RWPE2 (cell line): ENCODE measurements at places on chromosomes 4 and X.

- peak; percentile 74 for DNase-seq
Measured at GRCh38 chr4:26083987-26084386, 170.0 kb downstream of the SMIM20 start.

DNA sequence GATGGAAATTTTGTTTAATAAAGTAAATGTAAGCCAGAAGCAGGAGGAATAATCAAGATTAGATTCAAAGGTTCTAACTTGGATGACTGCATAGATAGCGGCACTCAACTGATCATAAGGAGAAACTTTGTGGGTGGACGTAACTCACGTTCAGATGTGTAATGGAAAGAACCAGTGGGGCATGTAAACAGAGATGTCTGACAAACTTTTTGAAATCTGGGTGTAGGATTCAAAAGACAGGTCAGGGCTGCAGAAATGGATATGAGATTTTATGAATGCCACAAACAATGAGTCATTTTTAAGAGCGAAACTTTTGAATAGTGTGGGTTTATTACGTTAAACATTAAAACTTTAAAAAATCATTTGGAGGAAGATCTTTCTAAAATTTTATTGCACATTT, 375.6 kb downstream of the GBA3 start:
- DNase-seq: no peak

GRCh38 chr4:81919223-81919622, 447.5 kb upstream of the RASGEF1B start:
- DNase-seq: no peak

GRCh38 chr4:64876021-64876420, 466.8 kb upstream of the TECRL start:
- no peak for DNase-seq

- DNase-seq: no peak
Measured at GRCh38 chr4:76532805-76533204, 97.8 kb downstream of the SHROOM3 start.

GRCh38 chr4:150960818-150961217, 54.3 kb downstream of the LRBA start:
- DNase-seq: no peak

GRCh38 chr4:174880001-174880400, 38.2 kb upstream of the ADAM29 start:
- DNase-seq: no peak

- DNase-seq: no peak
Measured at GRCh38 chrX:15158350-15158735, 111.5 kb downstream of the ASB9 start.

DNA sequence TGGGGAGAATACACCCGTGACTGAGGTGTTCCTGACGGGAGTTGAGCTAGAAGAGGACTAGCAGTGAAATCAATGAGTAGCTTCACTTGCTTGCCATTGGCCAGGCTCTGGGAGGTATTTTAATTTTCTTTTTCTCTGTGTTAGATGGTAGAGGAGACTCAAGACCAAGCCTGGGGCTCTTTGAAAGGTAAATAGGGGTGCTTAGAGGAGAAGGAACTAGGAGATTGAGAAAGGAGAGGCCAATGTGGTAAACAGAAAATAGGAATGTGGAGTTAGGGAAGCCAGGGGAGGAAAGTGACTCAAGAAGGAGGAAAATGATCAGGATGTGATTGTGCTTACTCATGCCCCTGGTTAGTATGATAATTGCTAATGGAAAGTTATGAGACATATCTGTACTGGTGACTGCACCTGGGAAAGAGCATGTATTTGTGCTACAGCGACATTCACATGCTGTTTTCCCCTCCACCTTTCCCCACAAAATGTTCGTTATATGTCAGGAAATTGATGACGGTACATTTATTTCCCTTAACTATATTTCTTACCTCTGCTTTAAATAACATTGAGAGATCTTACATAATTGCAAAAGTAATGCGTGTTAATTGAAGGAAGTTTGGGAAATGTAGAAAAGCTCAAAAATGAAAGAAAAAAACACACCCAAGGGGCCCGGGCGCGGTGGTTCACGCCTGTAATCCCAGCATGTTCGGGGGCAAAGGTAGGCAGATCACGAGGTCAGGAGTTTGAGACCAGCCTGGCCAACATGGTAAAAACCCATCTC, 16.9 kb upstream of the LRBA start:
- no peak for DNase-seq

DNA sequence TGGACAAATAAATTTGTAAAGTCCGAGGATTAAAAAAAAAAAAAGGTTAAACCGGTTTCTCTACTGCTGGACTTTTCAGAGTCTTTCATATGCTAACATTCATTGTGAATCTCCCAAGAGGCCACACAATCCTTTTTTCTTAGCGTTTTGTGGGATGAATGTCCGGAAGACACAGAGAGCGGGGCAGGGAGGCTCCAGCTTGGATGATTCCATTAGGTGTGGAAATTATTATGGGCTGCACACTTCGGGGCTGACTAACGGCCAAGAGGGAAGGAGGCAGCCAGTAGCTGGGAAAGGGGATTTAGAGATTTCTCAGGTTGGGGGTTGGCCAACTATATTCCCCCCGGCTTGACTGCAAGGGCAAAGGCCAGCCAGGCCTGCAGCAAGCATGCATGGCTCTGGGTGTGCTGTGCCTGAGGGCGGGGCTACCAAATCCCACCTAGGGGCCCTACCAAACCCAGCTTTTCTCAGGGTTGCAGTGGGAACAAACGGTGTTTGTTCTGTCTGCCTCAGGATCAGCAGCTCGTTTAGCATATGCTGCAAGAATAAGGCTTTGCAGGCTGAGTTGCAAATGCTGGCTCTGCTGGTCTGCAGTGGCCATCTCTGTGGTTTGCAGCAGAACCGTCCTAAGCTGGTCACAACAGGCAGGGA, 28.6 kb downstream of the NYX start:
- no peak for DNase-seq

DNA sequence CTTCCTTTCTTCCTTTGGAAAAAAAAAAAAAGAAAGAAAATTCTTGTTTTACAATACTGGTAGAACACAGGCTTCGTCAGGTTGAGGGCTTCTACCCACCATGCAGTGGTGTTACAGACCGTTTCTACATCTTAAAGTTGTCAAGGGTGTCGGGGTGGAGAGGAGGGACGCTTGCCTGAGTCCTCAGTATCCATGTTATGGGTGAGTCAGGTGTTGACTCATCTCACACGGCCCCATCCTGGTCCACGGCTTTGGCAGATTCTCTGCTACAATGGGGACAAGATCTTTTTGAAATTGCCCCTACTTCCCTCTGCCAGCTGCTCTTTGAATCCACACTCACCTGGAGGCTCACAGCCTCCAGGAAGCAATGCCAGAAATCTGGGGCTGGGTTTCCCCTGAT, 310.3 kb upstream of the ZFP42 start:
- no peak for DNase-seq

DNA sequence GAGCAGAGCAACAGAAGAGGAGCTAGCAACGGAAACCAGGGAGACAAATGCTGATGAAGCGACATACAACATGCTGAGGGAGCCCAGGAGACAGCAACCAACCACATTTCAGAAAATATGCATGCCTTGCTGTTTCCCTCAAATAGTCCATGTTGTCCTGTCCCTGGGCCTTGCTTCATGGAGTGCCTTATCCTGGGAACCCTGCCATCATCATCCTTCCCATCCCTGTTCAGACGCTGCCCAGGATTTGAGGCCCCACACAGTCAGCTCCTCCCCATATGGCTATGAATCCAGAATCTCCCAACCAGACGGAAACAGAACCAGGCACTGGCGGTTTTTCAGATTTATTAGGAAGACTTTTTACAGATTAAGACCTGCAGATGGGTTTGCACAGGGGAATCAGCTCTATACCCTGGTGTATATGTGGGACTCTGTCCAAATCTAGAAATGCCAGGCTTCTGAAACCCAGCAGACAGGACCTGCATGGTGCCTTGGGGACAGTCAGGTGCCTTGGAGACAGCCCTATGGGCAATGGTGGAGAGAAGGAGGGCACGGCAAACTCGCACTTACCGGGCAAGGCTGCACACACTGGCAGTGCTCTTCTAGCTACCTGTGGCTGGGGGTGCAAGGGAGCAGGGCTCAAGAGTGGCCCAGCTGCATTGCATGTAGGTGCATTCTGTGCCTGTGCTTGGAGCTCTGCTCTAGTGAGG, 199.7 kb upstream of the MAMLD1 start:
- DNase-seq: no peak

DNA sequence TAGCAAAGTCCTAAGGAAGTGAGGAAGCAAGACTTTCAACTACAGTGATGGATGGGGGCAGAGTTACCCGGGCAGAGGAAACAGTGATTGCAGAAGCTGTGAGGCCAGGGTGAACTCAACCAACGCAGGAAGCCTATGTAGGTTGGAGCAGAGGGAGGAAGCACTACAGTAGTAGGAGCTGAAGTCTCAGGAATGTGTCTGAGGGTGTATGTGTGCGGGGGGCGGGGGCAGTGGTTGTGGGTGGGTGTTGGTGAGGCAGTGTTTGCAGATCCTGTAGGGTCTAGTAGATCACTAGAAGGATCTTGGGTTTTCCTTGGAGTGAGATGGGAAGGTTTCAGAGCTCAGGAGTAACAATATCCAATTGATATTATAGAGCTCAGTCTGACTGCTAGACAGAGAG, 9.9 kb upstream of the MID1 start:
- no peak for DNase-seq

DNA sequence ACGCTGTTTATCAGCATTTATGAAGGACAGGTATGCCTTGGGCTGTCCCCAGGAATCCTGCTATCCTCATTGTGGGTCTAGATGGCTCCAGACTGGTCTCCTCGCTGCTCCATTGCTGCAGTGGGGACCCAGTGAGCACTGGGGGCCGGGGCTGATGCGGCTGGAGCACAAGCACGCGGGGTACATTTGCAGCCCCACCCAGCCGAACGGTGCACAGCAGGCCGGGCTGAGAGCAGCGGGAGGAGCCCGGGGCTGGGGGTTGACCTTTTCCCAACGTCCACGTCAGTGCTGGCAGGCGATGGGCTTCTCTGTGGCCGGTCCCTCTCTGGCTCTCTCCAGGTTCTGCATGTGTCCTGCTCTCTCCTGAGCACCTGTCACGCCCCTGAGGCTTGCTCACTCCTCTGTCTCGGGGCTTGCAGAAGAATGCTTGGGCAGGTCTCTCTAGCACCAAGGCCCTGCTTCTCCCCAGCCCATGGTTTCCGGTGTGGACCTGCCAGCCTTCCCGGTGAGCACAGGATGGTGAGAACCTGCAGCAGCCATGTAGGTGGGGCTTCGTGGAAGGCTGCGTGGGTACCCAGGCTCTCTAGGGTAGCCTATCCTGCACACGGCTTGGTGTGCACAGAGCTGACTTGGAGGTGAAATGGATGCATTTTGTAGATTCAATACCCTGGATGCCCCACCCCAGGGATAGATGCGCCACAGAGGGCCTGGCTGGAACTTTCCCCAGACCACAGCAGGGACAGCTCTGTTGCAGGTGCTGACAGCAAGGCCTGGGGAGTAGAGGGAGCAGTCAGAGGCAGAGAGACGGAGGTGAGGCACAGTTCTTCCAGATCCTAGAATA, 89.1 kb upstream of the ADRA2C start:
- DNase-seq: peak; percentile 47

DNA sequence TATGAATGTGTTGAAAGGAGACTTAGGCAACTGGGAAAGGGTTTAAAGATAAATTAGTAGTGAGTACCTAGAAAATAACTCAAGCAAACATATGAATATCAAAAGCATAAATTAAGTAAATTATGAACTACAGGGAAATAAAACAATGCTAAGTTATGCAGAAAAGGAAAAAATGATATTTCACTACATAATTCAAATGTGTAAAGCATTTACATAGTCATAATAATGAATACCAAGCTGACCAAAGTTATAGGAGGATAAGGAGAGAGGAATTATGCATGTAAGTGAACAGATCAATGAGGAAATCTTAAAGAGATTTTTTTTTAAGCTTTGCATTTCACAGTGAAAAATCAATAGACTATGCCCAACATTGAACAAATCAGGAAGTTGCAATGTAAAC, 145.0 kb downstream of the HDX start:
- no peak for DNase-seq

GRCh38 chrX:7120878-7121219, 26.7 kb upstream of the STS start:
- no peak for DNase-seq

DNA sequence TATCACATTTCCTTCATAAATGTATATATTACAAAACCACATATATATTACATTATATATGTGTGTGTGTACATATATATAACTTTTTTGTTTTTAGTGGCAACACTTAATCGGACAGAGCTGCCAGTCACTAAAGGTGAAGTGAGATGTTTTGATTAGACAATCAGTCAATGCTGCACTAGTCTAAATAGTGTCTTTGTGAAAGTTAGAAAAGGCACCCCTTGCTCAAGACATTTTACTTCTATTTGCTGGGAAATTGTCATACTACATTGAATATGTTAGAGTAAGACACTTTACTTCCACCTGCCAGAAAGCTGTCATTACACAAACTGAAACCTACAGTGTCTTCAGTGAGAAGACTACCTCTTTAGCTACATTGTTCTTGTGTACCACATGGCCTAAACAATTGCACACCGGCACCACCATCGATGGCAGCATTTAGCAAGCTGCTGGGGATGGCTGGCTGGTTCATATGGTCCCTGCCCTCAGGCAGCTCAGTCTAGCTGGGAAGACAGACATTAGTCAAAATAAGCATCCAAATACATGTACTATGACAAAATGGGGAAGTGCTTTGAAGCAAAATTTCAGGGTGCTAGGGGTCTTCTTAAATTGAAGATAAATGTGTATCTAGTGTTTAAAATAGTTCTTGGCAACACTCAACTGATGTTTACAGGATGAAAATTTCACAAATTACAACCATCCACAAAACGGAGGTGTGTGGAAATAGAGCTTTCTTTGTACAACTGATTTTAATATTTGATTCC, 148.1 kb upstream of the GATB start:
- DNase-seq: no peak

GRCh38 chr4:53313510-53313909, 52.4 kb downstream of the SCFD2 start:
- no peak for DNase-seq

- DNase-seq: no peak
Measured at GRCh38 chrX:9503261-9503660, 38.4 kb downstream of the TBL1X start.

DNA sequence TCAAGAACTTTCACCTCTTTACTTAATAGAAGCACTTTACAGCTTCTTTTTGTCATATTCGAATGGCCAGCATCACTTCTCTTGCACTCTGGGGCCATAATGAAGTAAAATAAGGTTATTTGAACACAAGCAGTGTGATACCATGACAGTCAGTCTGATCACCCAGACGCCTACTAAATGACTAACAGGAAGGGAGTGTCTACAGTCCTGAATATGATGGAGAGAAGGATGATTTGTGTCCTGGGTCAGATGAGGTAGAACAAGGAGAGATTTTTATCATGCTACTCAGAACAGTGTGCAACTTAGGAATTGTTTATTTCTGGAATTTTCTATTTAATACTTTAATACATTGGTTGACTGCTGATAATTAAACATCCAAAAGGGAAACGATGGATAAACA, 284.2 kb upstream of the F9 start:
- DNase-seq: no peak

DNA sequence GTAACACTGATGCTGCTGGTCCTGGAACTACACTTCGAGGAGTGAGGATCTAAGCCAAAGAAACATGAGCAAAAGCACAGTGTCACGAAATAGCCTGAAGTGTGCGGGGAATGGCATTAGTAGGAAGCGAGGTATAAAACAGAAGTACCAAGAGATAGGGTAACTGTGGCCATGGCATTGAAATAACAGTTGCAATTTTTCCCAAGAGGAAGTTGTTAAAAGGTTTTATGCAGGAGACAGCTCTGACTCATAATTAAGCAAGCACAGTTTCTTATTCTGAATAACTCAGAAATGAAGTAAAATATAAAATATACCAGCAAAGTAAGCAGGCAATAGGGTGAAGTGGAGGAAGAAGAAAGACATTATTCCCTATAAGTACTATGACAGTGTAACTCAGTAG, 90.3 kb upstream of the TMEM150C start:
- no peak for DNase-seq
